ENCODE measurements at places on chromosomes 4 and X. TPM values are rescaled to one million over a fixed set of nuclear protein-coding genes. Genes with fewer than 3 reads are reported as not detected.

Gene IL13RA2
- 0.12 TPM for total RNA-seq

DNA sequence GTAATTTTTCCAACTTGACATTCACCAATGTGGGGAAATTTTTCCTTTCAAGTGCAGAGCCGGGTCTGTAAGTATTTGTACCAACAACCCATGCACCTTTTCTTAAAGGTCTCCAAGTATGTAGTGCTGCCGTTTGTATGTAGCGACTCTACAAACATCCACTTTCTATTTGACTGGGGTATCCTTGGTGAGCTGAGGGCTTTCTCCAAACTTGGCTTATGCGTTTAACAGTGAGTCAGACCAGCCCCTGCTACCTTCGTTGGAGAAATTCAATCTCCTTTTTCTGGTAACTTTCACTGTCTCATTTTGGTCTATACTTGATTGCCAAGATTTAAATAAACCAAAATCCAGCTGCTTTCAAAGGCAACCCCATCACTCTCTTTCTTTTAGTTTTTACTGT is 34.9 kb downstream of the MGST2 start:
- no peak for DNase-seq

DNA sequence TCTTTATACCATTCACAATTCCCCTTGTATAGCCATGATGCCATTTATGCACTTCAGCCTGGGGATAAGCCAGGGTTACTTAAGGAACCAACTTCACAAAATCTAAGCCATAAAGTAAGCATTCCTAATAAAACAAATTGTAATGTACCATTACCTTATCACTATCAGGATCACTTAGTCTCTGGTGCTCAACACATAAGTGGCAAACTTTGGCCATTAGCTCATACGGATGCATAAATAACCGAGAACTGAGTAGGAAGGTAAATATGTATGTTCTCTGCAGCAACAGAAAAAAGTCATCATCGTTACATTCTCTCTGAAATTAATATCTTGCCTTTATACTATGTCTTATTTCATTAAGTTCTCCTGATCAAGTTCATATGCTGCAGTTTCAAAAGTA is 14.4 kb downstream of the RASGEF1B start:
- no peak for DNase-seq

DNA sequence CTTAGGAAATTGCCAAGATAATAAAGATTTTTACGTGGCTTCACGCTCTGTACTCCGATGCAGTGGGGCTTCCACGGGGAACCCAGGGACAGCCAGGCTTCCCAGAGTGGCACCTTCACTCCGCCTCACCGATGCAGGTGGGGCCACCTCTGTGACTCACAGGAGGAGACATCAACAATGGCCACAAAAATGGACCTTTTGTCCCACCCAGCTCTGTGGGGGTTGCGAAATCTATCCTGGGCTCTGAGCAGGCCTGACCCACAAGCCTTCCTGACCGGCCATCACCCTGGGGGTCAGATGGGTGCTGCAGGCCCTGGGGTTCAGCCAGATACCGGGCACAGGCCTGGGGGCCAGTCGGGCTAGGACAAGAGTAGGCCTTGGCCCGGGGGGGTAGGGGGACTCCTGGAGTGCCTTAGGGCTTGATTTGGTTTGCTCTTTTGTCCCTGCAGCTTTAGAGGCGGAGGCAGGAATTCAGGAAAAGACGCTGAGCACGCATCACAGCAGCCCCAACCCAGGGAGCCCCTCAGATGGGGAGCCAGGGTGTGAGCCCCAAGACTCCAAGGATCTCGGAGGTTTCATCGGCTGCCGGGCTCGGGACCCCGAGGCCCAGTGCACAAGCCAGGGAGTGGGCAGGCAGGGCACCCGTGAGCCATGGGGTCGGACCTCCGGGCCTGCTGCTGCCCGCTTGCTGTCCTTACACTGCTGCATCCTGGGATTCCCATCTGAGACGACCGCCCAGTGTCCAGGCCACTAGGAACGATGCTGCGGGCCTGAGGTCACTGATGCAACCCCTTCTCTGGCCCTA is 136.5 kb upstream of the NKX1-1 start:
- no peak for DNase-seq

DNA sequence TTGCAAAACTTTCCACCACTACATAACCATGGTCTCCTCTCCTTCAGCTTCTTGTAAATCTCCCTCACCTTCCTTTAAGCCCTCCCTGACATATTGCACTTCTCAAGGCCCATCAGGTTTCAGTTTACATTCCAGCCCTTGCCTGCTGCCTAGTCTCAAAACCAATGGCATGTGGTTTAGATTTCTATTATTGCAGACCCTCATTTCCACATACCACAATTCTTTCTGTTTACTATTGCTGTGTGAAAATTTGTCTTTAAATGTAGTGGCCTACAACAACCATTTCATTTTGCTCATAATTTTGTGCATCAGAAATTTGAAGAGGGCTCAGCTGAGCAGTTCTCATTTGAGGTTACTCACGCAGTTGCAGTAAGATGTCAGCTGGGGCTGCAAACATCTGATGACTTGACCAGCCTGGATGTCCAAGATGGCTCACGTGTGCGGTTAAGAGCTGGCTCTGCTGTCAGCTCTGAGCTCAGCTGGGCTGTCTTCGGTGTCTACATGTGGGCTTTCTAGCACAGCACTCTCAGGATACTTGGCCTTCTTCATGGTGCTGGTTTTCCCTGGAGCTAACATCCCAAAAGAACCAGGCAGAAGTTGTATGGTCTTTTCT is 29.9 kb upstream of the SOD3 start:
- no peak for DNase-seq

DNA sequence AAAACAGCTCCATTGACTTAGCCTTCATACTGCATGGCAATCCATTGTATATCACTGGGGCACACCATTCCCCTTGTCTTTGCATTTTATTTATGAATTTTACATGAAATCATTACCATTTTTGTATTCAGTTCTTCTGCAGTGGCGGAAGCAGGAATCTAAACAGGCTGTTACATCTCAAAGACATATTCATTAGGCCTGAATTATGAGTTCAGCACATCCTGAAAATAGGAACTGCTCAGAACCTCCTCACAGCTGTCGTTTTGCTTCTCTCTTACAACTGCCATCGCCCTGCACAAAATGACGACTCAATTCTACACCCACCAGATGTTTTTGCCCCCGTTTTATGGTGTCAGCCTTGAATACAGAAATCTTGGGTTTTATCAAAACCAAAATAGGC is 474.4 kb upstream of the MAGEB18 start:
- no peak for DNase-seq

Gene APEX2
- 17.5 TPM for total RNA-seq

GRCh38 chr4:103773691-103774231 is 54.0 kb upstream of the TACR3 start:
- DNase-seq: no peak

DNA sequence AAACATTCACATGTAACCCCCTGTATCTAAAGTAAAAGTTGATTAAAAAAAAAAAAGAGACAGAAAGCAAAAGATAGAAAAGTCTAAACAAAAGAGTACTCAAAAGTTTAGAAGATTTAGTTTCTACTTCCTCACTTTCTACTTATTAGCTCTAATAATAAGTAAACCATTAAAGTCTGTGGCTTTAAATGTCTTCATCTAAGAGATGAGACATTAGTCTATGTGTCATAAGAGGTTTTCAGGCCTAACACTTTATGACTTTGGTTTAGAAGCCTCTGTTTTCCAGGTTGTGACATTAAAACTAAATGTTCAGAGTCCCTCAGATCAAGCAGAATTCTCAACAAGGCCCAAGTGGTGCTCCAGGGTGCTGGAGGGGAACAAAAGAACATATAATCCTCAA is 42.2 kb upstream of the GUCY1A1 start:
- no peak for DNase-seq

Gene TEX13B
- total RNA-seq: 0.47 TPM

GRCh38 chr4:139720806-139721205 is 55.2 kb downstream of the MGST2 start:
- DNase-seq: no peak

DNA sequence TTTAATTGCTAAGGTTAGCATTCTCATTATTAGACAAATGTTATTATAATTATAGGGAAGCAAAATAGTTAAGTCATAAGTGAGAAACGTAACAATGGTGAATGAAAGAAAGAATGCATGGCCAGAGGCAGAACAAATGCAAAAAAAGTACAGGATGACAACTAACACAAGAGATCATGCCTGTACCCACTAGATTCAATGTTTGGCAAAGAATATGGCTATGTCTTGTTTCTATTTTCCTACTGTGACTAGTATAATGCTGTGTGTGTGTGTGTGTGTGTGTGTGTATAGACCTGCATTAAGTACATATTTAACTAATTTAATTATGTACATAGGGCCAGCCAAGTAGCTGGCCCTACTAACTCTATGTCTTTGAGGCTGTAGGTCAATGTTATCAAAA is 12.9 kb upstream of the BMP2K start:
- DNase-seq: no peak

DNA sequence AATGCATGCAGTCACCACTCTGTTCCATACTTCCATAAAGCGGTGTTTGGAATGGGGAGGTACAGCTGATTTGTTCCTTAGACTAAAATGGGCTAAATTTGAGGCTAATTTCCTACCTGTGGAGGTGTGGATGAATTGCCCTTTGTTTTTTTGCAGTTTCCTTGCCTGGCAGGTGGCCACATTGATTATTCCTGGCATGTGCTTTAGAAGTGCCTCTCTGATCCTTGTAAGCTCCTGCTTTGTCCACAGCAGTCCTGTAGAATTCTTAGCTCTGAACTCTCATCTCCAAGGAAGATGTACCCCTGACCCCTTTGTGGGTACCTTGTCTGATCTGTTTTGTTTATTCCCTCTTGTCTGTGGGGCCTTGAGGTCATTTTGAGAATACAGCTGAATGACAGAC is 136.8 kb downstream of the ADGRL3 start:
- DNase-seq: no peak

Gene GPR82
- total RNA-seq: not detected

Gene GYG2
- 0.29 TPM for total RNA-seq

DNA sequence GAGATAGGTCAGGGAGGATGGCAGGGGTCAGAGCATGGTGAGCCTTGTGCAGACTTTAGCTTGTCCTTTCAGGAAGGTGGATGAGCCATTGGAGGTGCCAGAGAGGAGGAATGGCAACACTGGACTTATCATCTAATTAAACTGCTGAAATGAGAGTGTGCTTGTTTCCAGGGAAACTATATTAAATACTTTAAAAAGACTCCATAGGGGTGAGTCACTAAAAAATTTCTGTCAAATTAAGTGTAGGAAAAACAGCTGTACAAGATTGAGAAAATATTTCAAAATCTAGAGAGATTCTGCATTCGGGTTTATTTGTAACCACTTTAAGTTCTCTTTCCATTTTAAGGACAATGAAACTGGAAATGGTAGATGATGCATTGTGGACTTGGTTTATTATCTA is 11.4 kb downstream of the FRAS1 start:
- DNase-seq: no peak

Gene POU4F2
- total RNA-seq: not detected

- no peak for DNase-seq
Observed at GRCh38 chr4:107094976-107095375, 58.9 kb upstream of the DKK2 start.

DNA sequence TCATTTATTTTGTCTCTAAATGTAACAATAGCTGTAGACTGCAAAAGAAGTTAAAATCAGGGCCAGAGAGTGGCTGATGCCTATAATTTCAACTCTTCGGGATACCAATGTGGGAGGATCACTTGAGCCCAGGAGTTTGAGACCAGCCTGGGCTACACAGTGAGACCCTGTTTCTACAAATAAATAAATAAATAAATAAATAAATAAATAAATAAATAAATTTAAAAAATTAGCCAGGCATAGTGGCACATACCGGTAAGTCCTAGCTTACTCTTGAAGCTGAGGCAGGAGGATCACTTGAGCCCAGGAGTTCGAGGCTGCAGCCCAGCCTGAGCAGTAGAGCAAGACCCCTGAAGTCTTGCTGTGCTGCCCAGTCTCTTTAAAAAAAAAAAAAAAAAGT is 79.1 kb downstream of the WWC2 start:
- DNase-seq: no peak

DNA sequence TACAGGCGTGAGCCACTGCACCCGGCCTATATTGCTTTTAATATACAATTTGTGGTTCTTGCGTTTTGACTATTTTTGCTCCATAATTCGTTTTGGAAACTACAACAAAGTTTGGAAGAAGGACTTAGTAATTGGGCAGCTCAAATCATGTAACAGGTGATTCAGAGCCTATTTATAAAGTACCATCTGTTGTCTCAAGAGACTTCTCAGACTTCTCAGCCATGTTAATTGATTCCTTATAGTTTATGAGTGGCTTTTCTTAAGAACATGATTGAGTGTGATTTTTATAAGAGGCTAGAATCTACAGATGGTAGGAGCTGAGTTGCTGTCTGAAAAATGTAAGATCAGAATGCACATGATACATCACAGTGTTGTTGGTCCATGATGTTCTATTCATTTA is 240.2 kb downstream of the ADGRL3 start:
- DNase-seq: no peak

Gene KLB
- not detected for total RNA-seq

DNA sequence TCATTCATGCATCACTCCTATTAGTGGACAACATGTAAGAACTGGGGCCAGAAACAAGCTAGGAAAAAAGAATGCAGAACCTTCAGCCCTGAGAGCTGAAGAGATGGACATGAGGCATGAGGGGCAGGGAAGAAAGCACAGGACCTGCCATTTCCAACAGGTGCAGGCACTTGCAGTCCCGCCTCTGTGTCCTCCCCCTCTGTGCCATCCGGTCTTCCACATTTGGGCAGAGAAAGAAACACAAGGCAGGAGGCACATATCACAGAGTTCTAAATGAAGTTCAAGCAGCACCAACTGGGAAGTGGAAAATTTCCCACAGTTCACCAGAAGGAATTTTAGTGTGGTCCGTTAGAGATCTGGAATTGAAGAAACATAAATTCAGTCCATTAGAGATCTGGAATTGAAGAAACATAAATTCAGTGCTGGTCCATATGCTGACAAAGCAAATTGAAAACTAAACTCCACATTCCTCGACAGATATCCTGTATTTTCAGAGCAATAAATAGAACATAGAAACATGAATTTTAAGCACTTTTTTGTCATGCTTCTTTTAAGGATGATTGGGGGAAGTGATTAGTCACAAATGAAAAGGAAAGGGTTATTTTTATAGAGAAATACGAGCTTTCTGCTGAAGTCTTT is 57.2 kb upstream of the DAPP1 start:
- DNase-seq: no peak

Gene PLK4
- 9.1 TPM for total RNA-seq

- DNase-seq: no peak
Observed at GRCh38 chr4:161132715-161133425, 1030.9 kb downstream of the FSTL5 start.
